ENCODE measurements at places on chromosomes 13 and 19.

- no peak for DNase-seq
Measured at GRCh38 chr19:45402298-45403061, 2.4 kb downstream of the PPP1R13L start.

- no peak for DNase-seq
Measured at GRCh38 chr13:98221234-98221633, 44.2 kb upstream of the RNF113B start.

DNA sequence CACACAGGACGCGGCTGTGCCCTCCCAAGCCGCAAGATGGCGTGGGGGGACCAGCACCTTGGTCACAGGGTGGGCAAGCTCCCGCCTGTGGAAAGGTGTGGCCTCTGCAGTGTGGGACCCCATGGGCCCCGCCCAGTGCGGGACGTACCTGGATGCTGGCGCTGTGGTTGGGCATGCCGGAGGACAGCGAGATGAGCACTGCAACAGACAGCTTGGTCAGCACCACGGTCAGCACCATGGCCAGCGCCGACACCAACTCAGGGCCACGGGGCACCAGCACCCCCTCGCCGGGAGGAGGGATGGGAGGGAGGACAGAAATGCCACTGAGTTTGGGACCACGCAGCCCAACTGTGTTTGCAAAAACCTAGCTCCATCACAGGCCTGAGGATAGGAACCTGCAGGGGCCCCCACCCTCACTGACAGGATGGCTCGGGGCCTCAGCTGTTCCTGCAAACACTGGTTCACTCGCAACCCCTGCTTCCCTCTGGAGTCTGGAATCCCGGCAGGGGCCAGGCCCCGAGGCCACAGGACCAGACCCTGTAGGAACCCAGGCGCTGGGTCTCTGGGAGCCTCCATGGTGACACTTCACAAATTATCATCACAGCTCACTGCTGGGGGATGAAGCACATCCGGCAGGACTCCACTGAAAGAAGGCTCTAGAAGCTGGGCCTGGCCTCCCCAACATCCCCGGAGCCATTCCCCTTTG, 27.1 kb downstream of the IZUMO4 start:
- no peak for DNase-seq

- DNase-seq, result no peak
Measured at GRCh38 chr13:43006893-43007631, 15.0 kb upstream of the EPSTI1 start.

GRCh38 chr19:30173593-30174356, 198.4 kb upstream of the ZNF536 start:
- no peak for DNase-seq

DNA sequence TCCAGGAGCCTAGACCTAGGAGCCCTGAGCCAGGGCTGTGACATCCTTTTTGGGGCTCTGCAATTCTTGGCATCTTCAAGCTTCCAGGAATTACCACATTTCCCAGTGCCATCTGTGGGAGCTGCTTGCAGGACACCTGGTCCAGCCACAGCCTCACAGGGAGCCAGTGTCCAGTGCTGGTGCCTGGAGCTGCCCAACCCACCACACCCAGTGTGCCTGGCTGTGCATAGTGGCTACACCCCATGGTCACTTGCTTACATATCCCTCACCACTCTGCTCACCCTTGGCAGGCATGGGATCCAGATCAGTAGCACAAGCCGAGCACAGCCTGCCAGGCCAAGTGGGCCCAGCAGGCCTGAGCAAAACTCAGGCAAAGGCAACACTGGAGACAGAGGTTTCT, 2151.4 kb upstream of the PCDH20 start:
- no peak for DNase-seq

GRCh38 chr13:39918620-39919236, 263.3 kb downstream of the COG6 start:
- DNase-seq, result no peak
